ENCODE measurements at places on chromosomes 5 and 9.

DNA sequence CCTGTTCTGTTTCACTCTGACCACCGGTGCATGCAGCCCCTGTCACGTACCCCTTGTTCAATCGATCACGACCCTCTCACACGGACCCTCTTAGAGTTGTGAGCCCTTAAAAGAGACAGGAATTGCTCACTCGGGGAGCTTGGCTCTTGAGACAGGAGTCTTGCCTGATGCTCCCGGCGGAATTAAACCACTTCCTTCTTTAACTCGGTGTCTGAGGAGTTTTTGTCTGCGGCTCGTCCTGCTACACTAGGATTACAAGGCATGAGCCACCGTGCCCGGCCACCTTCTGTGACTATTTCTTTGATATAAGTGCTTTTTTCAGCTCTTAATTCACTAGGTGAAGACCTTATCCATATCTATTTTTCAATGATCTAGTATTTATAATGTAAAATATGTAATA is 167.5 kb downstream of the TTC39B start:
- DNase-seq: no peak

DNA sequence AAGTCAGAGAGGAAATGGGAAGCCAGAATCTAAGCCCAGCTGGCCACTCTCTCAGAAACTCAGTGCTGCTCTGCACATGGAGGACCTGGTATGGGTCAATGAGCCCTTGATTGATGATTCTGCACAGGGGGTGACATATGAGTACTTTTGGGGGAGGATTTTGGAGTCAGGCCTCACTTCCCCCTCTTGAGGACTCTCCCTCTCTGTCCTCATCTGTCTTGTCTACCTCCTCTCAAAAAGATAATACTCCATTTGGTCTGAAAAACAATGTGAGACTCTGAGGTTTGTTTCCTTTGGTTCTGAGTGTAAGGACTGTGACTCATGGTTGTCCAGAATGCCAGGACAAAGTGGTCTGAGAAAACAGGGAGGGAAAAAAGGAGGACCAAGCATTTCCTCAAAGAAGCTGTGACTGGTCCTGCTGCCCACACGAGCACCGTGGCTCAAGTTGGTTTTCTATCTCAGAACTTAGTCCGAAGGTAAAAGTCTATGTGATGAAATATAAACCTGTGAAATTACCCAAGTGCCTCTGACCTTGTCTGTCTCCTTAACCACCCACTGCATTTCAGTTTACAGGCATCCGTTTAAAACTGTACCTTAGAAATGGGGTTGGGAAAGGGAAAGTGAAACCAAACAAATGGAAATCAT is 11.1 kb downstream of the TTC39B start:
- no peak for DNase-seq

DNA sequence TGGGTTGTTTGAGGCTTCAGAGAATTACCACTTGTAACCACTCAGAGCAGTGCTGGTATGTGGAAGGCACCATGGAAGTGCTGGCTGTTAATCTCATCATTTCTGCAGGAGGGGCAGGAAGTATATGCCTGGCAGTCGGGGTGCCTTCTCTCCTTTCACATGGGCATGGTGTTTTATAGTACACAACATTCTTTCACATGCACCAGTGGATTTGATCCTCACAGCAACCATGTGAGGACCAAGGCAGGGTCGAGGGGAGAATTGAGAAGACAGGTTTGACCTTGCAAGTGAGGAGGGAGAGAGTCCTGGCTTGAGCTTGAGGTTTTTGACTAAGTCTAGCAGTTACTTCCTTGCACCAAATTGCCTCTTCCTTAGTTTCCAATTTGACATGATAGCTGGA is 38.0 kb upstream of the TRPC7 start:
- no peak for DNase-seq

DNA sequence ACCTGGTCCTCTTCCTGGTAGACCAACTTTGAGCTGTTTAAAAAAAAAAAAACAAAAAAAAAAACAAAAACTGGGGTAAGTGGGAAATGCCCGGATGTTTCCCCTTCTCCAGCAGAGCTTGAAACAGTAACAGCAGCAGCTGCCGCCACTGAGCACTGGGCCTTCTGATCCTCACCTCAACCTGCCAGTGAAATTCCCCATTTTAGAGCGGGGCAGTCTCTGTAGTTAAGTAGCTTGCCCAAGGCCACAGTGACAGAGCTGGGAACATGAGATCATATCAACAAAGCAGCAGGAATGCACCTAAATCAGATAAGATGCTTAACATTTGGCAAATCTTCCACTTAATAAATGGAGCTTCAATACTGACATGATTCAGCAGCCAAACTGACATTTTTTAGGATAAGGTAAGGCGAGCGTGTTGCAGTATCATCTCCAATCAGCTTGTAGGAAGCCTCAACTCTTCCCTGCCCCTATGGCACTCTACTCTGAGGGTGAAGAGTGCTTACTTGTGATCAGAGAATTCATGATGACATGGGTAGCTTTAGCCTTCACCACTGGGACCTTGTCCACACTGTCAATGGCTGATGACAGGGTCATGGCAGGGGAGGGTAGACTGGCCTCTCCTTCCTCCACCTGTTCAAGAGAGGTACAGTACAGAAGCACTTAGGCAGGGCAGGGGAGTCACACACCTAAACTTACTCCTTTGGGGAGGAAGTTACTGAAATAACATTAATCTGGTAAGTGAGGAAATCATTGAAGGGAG is 9.3 kb downstream of the KIAA1191 start:
- no peak for DNase-seq

DNA sequence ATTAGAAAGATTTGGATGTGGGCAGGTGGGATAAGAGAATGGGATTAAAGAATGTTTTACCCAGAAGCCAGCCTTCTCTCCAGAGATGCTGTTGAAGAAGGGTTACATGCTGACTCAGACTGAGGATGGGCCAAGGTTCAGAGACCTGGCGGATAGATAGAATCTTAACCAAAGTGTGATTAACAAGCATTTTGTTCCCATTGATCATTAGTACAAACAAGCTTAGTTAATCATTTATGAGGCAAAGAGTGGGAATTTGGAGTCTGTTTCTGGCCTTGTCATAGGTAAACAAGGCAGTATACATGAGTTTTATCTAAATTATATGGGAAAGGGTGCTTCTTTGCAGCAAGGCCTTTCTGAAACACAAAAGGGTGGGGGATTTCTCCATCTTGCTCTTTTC is 20.8 kb upstream of the DTWD2 start:
- no peak for DNase-seq

- DNase-seq: no peak
Observed at GRCh38 chr5:122713041-122713440, 61.8 kb upstream of the SNX2 start.

DNA sequence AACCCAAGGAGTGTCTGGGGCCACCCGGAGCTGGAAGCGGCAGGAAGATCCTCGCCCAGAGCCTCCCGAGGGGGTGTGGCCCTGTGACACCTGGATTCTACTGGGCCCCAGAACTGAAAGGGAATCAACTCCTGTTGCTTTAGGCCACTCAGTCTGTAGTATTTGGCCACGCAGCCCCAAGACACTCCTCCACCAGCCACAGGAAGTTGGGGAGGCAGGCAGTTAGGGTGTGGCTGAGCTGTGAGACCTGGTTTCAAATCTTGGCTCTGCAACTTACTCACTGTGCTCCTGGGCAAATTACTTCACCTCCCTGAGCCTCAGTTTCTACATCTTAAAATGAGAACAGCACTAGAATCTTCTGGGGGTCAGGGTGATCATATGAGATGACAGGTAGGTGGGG is 119.8 kb upstream of the PPP1R26 start:
- DNase-seq: no peak

DNA sequence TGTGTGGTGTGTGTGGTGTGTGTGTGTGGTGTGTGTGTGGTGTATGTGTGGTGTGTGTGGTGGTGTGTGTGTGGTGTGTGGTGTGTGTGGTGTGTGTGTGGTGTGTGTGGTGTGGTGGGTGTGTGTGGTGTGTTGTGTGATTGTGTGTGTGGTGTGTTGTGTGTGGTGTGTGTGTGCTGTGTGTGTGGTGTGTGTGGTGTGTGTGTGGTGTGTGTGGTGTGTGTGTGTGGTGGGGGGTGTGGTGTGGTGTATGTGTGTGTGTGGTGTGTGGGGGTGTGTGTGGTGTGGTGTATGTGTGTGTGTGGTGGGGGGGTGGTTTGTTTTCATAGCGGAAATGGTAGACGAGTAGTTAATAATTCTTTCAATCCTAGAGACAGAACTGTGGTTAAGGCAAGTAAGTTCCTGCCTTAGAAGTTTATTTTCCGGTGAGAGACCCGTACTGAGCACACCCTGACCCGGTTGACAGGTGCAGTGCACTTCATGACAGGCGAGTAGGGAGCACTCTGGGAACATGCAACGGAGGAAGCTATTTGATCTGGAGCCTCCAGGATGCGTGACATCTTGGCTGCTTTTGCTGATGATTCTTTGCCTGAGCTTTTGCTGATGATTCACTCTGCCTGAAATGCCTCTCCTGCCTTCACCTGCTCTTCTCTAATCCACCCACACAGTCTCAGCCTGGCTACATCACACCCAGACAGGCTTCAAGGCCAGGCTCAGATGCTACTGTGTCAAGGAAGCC is 21.7 kb upstream of the FAT2 start:
- no peak for DNase-seq

DNA sequence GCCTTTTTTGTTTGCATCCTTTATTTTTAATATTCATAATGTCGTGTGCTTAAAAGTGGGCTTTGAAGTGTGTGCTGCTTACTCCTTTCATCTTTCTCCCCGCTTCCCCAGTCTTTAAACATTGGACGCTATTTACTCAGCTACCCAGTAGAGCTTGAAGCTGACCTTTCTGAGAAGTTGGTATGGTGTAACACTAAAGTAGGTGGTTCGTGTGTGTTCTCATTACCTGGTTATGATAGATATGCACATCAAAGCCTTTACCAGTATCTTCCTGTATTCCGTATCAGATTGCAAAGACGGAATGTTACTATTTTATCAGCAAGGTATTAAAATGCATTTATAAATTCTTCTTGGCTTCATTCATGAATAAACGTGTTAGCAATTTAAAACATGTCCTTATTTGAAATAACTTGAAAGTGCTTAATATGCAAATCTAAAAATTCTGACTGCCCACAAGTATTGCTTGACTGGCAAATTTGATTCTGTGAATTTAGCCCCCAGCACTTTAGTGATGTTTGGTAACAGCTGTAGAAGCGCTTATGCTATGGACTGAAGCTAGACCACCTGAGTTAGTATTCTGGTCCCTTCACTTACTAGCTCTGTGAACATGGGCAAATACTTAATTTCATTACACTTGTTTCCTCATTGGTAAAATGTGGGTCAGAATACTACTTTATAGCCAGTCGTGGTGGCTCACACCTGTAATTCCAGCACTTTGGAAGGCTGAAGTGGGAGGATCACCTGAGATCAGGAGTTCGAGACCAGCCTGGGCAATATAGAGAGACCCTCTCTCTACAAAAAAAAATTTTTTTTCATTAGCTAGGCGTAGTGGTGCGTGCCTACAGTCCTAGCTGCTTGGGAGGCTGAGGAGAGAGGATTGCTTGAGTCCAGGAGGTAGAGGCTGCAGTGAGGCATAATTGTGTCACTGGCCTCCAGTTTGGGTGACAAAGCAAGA is 1.7 kb downstream of the RRAGA start:
- no peak for DNase-seq

DNA sequence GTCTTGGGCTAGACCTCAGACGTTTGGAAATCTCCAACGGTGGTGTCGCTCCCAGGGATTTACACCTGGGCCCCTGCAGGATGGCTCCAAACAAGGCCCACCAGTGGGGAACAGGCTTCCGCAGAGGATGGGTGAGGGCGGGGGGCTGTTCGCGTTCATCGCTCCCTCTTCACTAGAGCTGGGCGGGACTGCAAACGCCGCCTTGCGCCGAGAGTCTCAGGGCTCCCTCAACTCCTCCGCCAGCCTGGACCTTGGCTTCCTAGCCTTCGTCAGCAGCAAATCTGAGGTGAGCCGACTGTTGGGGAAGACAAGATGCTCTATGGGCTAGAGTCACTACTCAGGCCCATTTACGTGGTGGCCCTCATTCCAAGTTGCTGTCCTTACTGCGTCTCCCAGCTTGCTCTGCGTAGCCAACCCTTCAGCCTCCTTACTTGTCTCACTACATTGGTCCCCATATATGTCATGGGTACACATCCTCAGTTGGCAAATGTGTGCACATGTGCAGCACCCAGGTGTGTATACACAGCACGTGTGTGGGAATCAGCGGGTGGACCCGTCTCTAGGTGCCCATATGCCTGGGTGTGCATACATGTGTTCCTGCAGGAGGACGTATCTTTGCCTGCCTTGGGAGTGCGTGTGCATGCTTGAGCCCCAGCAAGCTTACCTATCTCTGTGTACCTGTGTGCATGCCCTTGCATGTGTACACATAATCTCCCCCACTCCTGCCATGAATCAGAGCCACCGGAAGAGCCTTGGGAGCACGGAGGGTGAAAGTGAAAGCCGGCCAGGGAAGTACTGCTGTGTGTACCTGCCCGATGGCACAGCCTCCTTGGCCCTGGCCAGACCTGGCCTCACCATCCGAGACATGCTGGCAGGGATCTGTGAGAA is 10.5 kb downstream of the RGS14 start:
- DNase-seq: no peak

- DNase-seq: no peak
Observed at GRCh38 chr5:68181039-68181599, 34.4 kb upstream of the PIK3R1 start.

DNA sequence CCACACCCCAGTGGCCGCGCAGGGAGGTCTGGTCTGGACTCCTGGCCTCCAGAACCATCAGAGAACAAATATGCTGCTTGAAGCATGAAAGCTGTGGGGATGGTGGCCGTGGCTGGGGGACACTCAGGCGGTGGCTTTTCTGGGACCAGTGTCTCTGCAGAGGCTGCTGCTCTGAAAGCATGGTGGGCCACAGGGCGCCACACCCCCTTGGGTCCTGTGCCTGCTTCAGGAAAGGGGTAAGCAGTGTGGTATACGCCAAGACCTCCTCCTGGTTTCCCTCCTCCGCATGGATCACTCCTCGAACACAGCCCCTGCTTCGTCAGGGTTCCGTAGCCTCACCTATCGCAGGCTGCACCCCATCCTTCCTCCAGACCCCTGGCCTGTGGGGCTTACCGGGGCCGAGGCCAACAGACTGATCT is 19.7 kb upstream of the TERT start:
- DNase-seq: no peak

DNA sequence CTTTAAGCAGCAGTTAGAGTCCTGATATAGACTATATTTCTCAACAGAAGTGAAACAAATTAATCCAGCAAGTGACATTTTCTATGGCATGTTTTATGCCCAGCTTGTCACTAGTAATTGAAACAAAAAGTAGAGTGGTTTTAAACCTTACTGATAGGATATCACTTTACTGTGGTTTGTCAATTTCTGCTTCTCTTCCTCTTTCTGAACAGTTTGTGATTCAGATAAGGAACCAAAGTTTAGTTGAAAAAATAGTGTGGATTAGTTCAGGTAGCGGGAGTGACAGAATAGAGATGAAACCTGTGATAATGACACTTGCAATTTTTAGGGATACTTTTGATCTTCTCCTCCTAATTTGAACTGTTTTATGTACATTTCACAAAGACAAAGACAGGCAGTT is 485.7 kb upstream of the EDIL3 start:
- DNase-seq: no peak

GRCh38 chr5:32003981-32004380 is 170.1 kb downstream of the GOLPH3 start:
- DNase-seq: no peak

DNA sequence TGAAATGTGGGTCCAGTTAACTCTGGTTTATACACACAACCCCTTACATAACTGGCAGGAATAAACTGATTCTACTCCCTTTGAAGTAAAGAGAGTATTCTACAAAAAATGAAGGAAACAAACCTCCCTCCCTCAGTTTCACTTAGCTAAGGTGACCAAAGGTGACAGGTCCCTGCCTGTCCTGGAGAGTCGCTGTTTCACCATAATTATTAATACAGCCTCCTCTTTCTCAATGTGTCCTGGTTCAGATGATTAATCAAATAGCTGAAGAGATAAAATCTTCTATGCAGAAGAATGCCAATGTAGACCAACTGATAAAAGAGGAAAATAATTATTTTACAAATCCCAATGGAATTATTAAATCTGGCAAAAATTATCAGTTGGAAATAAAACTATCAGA is 163.7 kb upstream of the GNA14 start:
- no peak for DNase-seq
